ENCODE measurements at places on chromosomes 16 and 17.

DNA sequence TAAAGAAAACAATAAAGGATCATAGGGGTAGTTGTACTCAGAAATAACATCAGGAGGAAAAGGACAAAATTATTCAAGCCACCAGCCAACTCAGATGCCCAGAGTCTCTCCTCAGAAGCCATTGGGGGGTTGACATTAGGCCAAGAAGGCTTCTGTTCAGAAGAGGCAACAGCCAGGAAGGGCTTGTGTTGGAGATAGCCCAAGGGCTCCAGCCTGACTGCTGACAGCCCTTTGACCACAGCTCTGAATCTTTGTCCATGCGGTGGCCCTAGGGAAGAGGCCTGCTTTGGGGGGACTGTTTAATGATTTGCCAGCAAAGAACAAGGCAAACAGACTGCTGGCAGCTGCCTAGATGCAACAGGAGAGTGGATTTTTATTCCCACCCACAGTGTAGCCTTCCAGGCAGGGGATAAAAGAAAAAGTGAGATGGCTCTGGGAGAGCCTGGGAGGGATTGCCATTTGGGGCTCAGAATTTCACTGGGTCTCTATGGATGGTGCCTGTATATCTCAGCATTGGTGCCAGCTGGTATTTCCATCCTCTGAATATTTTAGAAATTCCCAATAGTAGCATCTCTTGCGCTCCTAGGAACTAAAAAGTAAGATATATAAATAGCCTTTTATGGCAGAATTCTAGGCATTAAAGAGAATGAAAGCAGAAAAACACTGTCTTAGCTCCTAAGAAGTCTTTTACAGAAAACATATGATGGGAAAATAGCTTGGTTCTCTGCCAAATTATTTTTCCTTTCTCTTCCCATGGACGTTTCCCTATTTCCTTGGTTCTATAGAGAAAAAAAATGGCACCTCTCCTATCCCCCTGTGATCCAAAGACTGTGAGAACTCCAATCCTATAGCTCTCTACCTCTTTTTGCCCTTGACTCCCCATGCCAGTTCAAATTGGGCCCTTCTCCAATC, 29.4 kb upstream of the SUPT4H1 start:
- no peak for DNase-seq

GRCh38 chr16:3171181-3171854, 16.7 kb upstream of the OR1F1 start:
- no peak for DNase-seq

DNA sequence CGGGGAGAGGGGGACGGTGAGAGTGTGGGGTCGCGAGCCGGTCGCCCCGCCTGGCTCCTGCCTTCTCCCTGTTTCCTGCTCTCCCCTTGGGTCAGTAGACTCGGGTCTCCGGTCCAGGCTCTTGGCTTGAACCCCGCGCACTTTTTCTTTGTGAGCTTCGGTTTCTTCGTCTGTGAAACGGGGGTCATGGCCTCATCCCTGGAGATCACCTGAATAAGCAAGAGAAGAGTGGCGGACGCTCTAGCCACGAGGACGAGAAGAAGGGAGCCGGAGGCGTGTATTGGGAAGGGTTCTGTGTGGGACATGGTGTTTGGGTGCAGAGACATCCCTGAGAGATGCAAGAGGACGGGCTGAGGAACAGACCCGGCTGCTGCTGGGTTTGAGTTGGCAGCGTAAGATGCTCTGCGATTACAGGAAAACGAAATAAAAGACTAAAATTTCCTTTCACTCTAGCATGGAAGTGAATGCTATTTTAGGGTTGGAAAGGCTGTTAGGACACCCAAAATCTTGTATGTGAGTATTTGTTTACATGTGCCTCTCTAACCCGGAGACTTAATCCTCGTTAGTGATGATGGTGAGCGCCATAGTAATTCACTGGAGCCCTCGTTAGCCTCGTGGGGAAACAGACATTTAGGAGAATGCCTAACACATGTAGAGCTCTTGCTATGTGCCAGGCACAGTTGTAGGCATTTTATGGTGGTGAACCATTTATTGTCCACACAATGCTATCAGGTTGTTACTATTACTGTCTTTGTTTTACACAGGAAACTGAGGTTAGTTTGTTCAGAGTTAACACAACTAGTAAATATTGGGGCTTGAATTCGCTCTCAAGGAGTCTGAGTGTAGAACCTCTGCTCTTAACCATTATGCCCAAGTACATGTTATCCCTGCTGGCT, 646 bp downstream of the KIF22 start:
- DNase-seq = no peak

GRCh38 chr17:78019367-78019975, 61.0 kb downstream of the TNRC6C start:
- DNase-seq = no peak

- no peak for DNase-seq
Observed at GRCh38 chr17:74303305-74303704, 22.7 kb upstream of the KIF19 start.

GRCh38 chr16:87895641-87896141, 26.4 kb upstream of the SLC7A5 start:
- DNase-seq = peak; percentile 45

DNA sequence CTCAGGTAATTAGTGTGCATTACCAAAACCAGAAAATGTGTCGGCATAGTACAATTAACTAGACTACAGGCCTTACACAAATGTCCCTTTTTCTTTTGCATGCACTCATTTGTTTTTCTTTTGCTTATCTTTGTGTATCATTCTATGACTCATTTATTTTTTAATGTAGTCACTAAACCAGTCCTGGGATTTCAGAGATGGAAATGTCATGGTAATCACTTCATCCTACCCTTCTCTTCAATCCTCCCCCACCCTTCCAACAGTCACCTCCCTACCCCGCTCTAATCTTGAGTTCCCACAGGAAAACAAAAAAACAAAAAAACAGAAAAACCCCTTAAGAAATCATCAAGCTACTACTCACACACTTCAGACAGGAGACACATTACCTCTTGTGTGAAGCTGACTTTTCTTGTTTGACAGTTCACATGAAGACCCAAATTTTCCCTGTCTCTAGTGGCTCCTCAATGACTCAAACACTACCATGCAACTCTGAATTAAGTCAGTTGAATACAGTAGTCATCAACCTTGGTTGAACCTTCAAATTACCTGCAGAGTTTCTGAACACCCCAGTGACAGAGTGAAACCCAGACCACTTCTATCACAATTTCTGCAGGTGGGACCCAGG, 242.4 kb upstream of the SALL1 start:
- DNase-seq = no peak

GRCh38 chr16:23826528-23827045, 9.2 kb upstream of the PRKCB start:
- no peak for DNase-seq

DNA sequence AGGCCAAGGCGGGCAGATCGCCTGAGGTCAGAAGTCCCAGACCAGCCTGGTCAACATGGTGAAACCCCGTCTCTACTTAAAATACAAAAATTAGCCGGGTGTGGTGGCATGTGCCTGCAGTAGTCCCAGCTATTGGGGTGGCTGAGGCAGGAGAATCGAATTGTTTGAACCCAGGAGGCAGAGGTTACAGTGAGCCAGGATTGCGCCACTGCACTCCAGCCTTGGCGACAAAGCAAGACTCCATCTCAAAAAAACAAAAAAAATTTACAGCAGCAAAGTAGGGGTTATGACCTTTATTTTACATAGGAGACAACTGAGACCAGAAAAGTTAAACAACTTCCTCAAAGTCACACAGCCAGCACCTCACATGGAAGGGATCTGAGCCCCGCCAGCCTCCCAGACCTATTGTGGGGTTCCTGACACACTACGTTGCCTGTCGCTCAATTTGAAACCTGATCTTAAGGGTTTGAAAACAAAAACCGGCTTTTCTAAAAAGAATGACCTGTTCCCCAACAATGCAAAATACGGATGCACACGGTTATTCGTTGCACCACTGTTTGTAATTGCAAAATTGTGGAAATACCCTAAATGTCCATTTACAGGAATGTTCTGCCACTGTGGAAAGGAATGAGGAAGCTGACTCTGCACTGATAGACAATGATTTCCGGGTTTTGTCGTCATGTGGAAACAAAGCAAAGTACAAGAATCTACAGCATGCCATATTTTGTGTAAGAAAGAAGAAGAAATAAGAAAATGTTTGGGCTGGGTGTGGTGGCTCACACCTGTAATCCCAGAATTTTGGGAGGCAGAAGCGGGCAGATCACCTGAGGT, 77.2 kb downstream of the CNGB1 start:
- DNase-seq = no peak

DNA sequence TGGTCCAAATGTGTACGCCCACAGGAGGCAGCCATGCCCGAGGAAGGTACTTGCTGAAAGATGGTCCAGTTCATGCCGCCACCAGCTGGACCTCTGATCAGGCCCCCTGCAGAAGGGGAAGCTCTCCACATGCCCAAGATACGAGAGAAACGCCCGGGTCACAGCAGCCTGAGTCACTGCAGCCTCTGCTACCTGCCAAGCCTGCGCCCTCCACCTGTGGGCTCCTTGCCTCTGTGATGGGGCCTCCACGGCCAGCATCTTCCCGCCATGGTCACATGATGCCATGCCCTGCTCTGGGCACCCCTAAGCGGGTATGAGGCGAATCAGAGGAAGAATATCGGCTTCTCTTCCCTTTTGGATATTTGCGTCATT, 13.7 kb upstream of the KREMEN2 start:
- no peak for DNase-seq

DNA sequence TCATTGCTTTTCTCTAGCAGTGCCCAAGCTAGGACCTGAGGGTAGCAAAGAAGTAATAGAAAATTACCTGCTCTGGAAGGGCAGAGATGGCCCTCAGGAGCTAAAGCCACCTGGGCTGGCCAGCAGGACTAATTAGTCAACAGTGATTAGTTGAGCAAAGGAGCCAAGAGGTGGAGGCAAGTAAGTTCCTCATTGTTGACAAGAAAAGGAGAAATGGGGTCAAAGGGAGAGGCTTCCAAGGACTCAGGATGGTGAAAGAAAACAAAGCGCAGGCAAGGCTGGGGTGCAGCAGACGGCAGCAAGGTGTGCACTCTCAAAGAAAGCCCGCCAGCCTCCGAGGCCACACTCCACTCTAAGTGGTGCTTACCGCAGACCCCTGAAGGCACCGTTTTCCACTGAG, 44.6 kb downstream of the CMTM4 start:
- DNase-seq = no peak

DNA sequence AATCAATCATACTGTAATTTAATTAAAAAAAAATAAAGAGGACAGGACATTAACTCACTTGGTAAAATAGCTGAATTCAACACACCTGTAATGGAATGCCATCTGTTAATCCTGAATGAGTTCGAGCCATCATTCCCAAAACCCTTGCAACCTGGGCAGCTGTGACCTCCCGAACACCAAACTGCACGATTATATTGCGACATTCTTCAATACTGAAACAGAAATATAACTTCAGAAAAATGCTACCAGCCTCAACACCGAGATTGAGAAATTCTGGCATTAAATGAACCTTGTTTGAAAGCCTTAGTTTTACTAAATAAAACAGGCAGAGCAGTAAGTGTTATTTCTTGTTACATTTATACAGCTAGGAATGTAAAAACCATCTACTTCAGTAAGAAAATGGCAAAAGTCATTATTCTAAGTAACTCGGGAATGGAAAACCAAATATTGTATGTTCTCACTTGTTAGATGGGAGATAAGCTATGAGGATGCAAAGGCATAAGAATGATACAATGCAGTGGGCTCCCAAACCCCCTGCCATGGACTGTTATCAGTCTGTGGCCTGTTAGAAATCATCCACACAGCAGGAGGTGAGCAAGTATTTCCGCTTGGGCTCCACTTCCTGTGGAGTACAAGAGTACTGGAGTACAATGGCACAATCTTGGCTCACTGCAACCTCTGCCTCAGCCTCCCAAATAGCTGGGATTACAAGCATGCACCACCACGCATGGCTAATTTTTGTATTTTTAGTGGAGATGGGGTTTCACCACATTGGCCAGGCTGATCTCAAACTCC, 46.5 kb downstream of the CNOT1 start:
- no peak for DNase-seq

- no peak for DNase-seq
Observed at GRCh38 chr17:9766970-9767369, 24.4 kb downstream of the DHRS7C start.

DNA sequence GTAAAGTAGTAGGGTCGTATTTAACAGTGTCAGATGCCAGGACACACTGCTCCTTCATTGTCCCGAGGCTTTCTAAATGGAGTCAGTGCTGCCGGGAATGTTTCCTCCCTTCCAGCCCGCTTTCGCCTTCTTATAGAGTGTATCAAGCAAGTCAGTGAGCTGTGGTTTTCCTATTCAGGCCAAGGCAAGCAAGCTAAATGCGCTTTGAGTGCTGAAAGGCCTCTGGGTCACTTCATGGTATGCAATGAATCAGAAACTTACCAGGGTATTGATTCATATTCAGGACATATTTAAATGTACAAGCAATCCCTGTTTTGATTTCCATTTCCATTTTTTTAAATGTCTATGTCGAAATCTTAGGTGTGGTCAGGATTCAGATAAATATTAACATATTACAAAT, 327.9 kb upstream of the SOX9 start:
- DNase-seq = no peak

- no peak for DNase-seq
Observed at GRCh38 chr17:73564843-73565242, 79.4 kb downstream of the SDK2 start.

GRCh38 chr16:49396206-49396720, 22.7 kb downstream of the C16orf78 start:
- no peak for DNase-seq

DNA sequence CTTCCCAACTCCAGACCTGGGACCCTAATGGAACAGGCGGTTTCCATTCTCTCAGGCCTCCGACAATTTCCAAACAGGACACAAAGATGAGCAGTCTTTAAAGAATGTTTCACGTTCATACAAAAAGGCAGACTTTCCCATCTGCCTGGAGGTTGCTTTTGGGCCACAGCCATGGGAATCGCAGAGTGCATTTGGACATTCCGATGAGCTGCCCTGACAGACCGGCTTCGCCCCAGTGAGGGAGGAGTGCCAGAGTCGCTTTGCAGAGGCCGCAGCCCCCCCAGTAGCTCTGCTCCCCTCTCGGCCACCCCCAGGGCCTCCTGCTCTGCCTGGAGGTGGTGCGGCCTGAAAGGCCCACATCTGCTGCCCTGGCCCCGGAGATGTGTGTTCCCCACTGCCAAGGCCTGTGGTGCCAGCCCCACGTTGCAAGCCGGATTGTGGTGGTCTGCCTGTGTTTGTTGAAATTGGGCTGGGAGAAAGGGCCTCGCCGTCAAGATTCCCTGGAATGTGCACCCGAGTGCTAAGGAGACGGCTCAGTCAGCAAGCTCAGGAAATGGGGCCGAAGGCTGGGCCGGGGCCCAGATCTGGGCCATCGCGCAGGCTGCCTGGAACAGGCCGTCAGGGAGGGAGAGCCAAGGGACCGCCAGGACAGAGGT, 89.8 kb downstream of the C16orf95 start:
- no peak for DNase-seq

GRCh38 chr17:50212121-50212843, 10.9 kb upstream of the COL1A1 start:
- no peak for DNase-seq

- DNase-seq = no peak
Observed at GRCh38 chr17:81037026-81037797, 2.3 kb downstream of the BAIAP2 start.

GRCh38 chr17:37283414-37283961, 92.3 kb upstream of the C17orf78 start:
- no peak for DNase-seq

DNA sequence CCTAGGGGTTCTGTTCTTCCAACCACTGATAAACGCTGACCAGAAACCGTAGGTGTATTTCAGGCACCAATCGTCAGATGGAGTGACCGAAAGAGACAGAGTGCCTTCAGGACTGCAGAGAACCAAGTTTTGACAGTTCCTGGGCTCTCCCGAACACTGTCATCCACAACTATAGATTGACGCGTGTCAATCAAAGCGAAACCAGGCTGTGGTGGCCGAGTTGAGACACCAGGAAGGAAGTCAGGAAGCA, 11.9 kb upstream of the AURKB start:
- no peak for DNase-seq

Measured in stimulated activated CD8-positive, alpha-beta memory T cell treated with anti-CD3 and anti-CD28 coated beads, Interleukin-15, amount 100 ng/mL, for 24 hours (primary cell).